ENCODE measurements at places on chromosomes 3 and 15. TPM values are rescaled to one million over a fixed set of nuclear protein-coding genes. Genes with fewer than 3 reads are reported as not detected.

The NUP210 gene
- 143 TPM for total RNA-seq

The HRG gene
- total RNA-seq: not detected

The MESP1 gene
- total RNA-seq: 5.3 TPM

The ZNF662 gene
- total RNA-seq: 1.5 TPM

The ANKUB1 gene
- total RNA-seq: not detected

The INKA1 gene
- 1.7 TPM for total RNA-seq

The SLC24A1 gene
- 4.3 TPM for total RNA-seq

The GABRR3 gene
- total RNA-seq: not detected

The TMEM212 gene
- total RNA-seq: not detected

The LPP gene
- total RNA-seq: 18.0 TPM

The EOGT gene
- total RNA-seq: 19.7 TPM

The MYL3 gene
- not detected for total RNA-seq

The SHC4 gene
- 5.7 TPM for total RNA-seq

The TP63 gene
- 0.82 TPM for total RNA-seq

The AP3B2 gene
- total RNA-seq: 0.16 TPM

The LRRC15 gene
- total RNA-seq: not detected

The SENP8 gene
- 2.7 TPM for total RNA-seq

The REC114 gene
- not detected for total RNA-seq

The TLR9 gene
- 0.16 TPM for total RNA-seq

The GOLGA8J gene
- 0.11 TPM for total RNA-seq

The NANOGP8 gene
- not detected for total RNA-seq

The ISY1 gene
- total RNA-seq: 84.6 TPM

Data from CD8-positive, alpha-beta memory T cell (primary cell).